ENCODE measurements at places on chromosomes 7 and 10. TPM values are rescaled to one million over a fixed set of nuclear protein-coding genes. Genes with fewer than 3 reads are reported as not detected.

DNA sequence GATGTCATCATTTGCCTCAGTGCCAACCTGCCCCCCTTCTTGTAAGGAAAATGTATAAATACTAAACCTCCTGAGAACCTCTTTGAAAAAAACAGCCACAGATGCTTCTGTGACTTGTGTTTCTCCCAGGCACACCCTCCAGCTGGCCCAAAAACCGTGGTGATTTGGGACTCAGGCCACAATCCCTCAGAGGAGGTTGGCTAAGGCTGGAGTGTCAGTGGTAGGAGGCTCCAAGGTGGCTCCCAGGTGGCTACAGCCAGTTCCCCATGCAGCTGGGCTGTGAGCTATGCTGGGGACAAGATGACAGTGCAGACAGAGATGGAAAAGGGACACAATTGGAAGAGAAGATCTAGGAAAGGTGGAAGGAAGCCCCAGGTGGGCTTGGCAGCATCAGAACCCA, 104.7 kb downstream of the CPXM2 start:
- no peak for DNase-seq

DNA sequence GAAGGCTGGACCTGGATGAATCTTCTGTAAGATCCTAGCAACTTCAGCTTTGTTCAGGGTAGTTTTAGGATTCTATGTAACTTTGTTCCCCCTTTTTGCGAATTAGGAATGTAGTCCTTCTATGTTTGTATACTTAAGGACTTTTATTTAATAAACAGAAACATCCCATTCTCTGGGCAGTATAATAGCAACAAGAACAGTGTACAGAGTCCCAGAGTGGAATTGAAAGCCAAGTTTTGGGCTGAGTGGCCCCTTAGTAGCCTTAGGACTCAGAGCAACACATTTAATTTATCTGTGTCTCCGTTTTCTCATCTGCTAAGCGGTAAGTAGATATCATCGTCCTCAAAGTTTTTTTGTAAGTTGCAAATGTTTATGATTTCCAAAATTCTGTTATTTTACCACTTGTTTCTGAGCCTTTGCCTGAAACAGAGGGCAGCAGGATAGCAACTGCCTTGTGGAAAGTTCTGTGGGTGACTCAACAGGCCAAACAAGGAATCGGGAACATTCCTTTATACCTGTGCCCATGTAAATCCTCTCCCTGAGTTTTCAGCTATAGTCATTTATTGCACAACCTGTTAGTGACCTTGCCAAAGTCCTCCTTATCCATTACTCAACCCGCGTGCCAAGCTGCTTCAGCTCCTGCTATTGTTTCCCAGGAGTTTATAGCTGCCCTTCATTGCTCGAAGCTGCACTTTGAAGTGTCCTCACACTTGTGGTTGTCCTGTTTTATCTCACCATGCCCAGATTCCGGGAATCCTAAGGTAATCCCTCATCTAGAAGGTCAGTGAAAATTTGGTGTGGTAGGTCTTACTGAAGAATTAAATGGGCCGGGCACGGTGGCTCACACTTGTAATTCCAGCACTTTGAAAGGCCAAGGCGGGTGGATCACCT, 199.1 kb upstream of the AHR start:
- no peak for DNase-seq

DNA sequence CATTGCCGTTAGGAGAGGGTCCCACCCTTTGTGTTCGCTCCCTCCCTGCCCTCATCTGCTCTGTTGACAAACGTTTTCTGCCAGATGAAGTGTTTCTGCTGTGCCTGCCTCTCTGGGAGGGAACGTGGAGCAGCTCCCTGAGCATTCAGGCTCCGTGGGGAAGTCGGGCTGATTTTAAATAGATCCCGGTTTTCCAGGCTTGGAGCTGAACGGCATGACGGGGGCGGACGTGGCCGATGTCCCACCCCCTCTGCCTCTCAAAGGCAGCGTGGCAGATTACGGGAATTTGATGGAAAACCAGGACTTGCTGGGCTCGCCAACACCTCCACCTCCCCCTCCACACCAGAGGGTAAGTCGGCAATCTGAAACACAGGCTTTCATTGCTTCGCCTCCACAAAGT, 101.9 kb upstream of the NPS start:
- DNase-seq, result no peak

- no peak for DNase-seq
Observed at GRCh38 chr10:76463111-76463510, 1031.7 kb downstream of the LRMDA start.

DNA sequence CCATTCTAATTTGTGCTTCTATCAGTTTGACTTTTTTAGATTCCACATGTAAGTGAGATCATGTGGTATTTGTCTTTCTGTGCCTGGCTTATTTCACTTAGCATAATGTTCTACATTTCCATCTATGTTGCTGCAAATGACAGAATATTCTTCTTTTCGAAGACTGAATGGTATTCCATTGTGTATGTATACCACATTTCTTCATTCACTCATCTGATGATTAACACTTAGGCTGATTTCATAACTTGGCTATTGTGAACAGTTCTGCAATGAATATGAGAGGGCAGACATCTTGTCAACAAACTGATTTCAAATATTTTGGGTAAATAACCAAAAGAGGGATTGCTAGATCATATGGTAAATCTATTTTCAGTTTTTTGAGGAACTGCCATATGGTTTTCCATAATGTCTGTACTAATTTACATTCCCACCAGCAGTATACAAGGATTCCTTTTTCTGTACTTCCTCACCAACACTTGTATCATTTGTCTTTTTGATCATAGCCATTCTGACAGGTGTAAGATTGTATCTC, 52.9 kb downstream of the ZNF22 start:
- no peak for DNase-seq

DNA sequence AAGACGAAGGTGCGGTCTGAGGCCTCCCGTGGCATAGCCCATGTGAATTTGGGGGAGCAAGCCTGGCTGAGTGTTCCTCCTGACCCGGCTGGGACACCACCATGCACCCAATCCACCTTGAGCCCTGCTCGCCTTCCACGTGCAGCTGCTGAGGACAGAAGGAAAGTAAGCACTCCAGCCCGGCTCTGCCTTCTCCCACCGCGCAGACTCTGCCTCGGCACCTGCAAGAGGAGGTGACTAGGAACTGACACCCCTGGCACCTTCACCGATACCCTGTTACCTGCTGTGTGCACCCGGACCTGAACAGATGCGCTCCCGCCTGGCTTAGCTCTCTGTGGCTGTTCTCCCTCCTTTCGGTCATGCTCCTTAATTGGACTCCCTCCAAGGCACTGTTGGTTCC, 57.0 kb upstream of the OPN4 start:
- no peak for DNase-seq

GRCh38 chr7:111011520-111011919, 79.4 kb upstream of the LRRN3 start:
- DNase-seq, result no peak

DNA sequence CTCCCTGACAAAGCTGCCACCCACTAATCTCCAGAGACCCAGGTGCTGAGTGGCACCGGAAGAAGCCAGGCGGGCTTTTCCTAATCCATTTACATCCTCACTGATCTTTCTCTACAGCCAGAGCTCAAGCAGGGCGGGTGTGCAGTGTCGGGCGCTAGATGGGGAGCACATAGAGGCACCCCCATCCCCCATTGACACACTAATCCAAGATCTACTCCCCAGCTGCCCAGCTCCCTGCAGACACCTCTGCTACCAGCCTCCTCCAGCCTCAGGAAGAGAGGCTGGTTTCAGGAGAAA, 22.2 kb downstream of the FRMPD2 start:
- DNase-seq, result no peak

DNA sequence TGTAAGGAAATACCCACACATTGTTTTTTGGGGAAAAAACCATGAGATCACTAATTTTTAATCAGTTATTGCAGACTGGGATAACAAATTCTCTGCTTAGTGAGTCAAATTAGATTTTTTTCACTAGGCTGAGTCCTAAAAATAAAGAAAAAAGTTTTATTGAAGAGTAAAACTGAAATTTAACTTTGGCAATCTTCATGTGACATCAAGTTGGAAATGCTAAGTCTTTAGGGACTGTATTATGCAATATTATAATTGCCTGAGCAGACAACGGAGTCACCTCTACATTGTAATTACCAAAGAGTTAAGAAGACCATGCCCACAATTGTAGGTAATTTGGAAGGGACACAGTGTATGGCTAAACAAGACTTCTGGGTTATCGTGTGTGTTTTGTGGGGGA, 2.2 kb upstream of the CLEC5A start:
- no peak for DNase-seq

GRCh38 chr10:16992611-16993119, 136.9 kb downstream of the CUBN start:
- DNase-seq, result peak; percentile 60

DNA sequence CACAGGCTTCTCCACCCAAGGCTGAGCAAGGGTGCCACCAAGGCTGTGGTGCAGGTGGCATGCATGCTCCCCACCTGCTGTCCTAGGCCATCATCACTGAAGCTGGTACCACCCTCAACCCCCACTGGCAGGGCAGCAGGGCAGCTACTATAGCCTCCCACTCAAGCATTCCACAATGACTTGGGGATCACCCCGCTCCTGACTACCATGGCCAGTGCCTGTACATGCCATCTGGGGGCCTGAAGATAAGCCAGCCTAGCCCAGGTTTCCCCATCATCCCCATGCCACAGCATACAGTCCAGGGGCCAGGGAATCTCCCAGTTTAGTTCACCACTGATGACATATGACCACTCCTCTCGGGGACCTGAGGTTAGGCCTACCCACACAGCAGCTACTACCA, 510.9 kb upstream of the LRRTM3 start:
- no peak for DNase-seq

GRCh38 chr7:150417239-150417638, 33.2 kb upstream of the GIMAP8 start:
- DNase-seq, result no peak

- DNase-seq, result no peak
Observed at GRCh38 chr7:30450240-30450982, 28.2 kb downstream of the NOD1 start.

DNA sequence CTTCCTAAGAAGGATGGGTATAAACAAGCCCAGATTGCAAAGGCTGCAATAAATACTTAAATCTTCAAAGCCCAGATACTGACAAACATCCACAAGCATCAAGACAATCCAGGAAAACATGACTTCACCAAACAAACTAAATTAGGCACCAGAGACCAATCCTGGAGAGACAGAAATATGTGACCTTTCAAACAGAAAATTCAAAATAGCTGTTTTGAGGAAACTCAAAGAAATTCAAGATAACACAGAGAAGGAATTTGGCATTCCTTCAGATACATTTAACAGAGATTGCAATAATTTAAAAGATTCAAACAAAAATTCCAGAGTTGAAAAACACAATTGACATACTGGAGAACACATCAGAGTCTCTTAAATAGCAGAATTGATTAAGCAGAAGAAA, 23.0 kb downstream of the GSDME start:
- DNase-seq, result peak; percentile 29

DNA sequence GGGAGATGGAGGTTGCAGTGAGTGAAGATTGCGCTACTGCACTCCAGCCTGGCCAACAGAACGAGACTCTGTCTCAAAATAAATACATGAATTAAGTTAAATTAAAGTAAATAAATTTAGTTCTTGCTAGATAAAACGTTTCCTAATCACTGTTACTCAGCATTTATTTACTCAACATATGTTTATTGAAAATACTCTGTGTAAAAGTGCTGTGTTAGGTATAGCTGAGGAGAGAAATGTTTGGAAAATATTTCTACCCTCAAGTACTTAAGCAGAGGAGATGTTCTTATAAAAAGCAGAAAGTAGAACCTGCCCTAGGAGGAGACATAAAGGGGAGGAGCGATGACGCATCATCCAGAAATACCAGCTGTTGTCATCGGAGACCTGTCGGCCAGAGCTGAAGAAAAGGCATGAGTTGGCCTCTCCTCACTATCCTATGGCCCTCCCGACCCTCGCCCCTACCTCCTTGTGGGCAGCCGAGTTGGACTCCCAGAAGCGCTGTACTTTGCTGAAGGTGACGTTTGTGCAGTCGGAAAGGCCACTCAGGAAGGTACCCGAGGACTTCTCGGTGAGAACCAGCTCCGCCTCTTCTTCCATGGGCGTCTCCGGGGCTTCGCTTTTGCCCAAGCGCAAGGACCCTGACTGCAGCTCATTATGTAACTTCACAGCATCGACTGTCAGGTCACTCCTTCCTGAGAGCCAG, 1.1 kb downstream of the RRP12 start:
- peak; percentile 31 for DNase-seq

Gene GFRA1
- 7.2 TPM for total RNA-seq

Gene SPDYE2
- 2.6 TPM for total RNA-seq

Gene MRPS24
- total RNA-seq, result 46.0 TPM

Gene SFRP4
- total RNA-seq, result 3.4 TPM

Gene EPDR1
- total RNA-seq, result 13.0 TPM

Gene STEAP4
- 9.4 TPM for total RNA-seq

Gene ANK3
- total RNA-seq, result 79.4 TPM

Gene RBP4
- total RNA-seq, result 6.5 TPM

Gene PDIA4
- 130 TPM for total RNA-seq

Gene DCLRE1A
- 13.0 TPM for total RNA-seq

All from umbilical cord (tissue), 2 donors.